Dermis microvascular lymphatic vessel endothelial cell (primary cell): ENCODE measurements at places on chromosomes 5 and 9. TPM values are rescaled to one million over a fixed set of nuclear protein-coding genes. Genes with fewer than 3 reads are reported as not detected.
A peak's percentile ranks its signal among the peaks of the same experiment; 100 is the strongest.

- no peak for DNase-seq
These were observed 285.7 kb downstream of the NR3C1 start for GRCh38 chr5:143117821-143118220.

Gene MCCC2
- total RNA-seq: 20.3 and 29.2 TPM in 2 replicates

Gene KLF4
- 0.77 and 3.7 TPM in 2 replicates for total RNA-seq

DNA sequence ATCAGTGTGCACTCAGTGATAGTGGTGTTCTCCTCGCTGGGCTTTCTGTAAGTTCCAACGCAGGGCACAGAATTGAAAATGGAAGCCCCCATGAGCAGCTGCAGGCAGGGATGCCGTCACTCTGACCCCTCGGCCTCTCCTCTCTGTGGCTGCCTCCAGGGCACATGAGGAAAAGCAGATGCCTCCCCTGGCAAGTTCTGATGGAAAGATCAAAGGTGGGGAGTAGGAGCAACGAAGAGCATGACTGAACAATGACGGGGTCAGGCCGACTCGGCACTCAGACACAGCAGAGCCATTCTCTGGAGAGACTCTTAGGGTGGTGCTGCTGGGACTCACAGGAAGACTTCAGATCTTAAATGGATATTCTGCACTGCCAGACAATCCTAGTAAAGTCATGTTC is 65.6 kb upstream of the CKMT2 start:
- no peak for DNase-seq

- no peak for DNase-seq
These were observed 374.6 kb downstream of the SPATA31D1 start for GRCh38 chr9:82363198-82363597.

- no peak for DNase-seq
These were observed 75.4 kb upstream of the CTNNA1 start for GRCh38 chr5:138677782-138678181.

DNA sequence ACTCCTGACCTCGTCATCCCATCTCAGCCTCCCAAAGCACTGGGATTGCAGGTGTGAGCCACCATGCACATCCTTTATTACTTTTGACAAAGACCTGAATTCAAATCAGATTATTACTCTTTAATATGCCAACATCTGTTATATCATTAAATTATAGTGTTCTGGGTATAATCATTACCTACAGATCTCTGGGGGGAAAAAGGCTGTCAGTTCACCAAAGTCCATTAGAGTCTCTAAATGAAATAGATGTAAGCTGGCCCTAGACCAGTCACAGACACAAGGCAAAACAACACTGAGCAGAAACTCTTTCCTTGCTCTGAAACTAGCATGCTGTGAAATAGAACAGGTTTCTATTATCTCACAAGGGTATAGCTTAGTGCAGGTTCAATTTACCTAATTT is 21.6 kb upstream of the TRIO start:
- no peak for DNase-seq

- peak; percentile 12 for DNase-seq
These were observed 329.3 kb downstream of the PIK3R1 start for GRCh38 chr5:68544648-68545552.

- DNase-seq: no peak
These were observed 156.1 kb upstream of the SEMA6A start for GRCh38 chr5:116730706-116731105.

Gene CD72
- 0.13 TPM in 1 of 2 replicates, not detected in the other for total RNA-seq

Gene FBLL1
- total RNA-seq: 0.13 and 1.1 TPM in 2 replicates

Gene HINT2
- 4.4 and 9.9 TPM in 2 replicates for total RNA-seq

DNA sequence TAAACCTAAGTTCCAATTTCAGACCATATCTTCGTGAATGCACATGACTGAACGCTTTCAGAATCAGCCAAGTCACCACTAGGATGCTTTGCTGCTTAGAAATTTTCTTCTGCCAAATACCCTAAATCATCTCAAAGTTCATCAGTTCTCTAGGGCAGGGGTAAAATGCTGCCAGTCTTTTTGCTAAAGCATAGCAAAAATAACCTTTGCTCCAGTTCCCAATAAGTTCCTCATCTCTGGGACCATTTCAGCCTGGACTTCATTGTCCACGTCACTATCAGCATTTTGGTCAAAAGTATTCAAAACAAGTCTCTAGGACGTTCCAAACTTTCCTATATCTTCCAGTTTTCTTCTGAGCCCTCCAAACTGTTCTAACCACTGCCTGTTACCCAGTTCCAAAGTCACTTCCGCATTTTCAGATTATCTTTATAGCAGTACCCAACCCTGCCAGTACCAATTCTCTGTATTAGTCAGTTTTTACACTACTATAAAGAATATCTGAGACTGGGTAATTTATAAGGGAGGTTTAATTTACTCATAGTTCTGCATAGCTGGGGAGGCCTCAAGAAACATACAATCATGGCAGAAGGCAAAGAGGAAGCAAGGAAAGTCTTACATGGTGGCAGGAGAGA is 74.8 kb downstream of the NR3C1 start:
- DNase-seq: no peak

DNA sequence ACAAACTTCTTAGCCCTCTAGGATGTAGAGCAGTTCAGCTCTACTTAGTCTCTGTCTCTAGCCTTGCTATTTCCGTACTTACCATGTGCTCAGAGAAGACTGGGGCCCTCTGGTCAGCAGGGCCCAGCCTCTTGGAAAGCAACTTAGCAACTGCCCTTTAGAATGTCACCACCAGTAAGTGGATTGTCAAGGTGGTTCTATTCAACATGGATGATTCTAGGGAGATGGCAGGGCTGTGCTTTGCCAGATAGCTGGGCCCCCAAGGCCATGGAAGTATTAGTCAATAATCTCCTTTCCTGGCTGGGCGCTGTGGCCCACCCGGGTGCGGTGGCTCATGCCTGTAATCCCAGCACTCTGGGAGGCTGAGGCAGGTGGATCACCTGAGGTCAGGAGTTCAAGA is 177.6 kb upstream of the MVB12B start:
- no peak for DNase-seq

- peak; percentile 50 for DNase-seq
These were observed 39.5 kb downstream of the CD180 start for GRCh38 chr5:67156976-67157583.

GRCh38 chr9:105978336-105978735 is 284.0 kb downstream of the TMEM38B start:
- DNase-seq: no peak

DNA sequence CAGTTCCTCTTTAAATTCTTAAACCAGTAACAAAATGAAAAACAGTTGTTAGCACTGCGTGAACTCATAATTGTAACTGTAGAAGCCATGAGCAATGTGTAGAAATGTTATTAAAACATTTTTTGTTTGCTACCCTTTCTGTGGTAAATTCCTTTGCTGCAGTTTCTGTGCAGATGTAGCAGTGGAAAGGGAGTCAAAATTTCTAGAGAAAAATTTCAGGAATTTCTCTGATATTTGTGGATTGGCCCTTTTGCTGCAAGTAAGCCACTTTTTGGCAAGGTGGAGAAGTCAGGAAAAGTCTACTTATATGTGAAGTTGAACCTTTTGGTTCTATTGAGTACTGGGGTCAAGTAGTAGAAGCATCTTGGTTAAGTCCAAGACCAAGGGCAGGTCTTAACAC is 10.1 kb downstream of the FBXL7 start:
- DNase-seq: no peak

DNA sequence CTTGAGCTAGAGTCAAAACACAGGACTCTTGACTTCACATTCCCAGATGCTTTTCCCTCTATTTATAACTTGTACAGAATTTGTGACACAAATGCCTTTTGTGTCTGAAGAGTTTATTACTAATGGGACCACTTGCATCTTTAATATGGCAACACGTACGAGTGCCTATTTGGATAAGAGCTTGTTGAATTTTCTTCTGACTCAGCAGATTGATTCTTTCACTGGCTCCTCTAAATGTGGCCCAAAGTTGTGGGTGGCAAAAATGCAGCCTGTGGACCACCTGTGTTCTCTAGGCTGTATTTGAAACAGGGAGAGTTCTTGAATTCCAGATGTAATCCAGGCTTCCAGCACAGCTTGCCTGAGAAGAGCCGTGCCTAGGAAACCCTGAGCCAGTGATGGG is 34.1 kb upstream of the ERCC6L2 start:
- DNase-seq: no peak

Gene SPAAR
- 0.76 and 2.8 TPM in 2 replicates for total RNA-seq
